ENCODE measurements at places on chromosomes 6 and 20.
A peak's percentile ranks its signal among the peaks of the same experiment; 100 is the strongest.

- no peak overlapping the region for H3K4me3 ChIP-seq
- no peak overlapping the region for H3K27ac ChIP-seq
- H3K27me3 ChIP-seq, result no peaks in the 10 kb centered on the region
- H3K4me1 ChIP-seq, result no peaks in the 10 kb centered on the region
Observed at GRCh38 chr6:89583559-89583958, 55.0 kb downstream of the LYRM2 start.

DNA sequence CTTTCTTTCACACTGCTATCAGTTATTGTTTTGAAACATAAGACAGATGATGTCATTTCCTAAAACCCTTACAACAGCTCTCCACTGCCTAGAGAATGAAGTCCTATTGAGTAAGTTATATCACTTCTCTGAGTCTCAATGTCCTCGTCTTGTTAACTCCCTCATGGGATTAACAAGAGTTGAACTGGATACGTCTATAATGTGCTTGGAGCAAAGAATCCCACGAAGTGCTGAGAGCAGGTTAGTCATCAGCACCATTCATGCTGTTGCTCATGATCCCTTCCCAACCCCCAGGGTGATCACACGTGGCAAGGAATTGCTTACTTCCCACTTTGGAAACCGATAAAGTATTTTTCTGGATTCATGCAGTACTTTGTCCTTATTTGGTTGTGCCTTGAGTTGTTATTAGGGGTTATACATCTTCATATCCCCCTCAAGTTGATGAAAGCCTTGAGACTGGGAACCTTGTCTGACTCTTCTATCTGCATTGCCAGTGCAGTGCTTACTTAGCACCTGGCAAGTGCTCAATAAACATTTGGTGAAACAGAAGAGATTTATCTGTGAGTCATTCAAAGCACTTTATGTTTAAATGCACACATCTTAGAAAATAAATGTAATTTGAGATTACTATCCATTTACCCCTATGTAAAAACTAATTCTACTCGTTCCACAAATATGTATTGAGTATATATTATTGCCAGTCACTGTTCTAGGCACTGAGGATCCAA, 487.5 kb downstream of the EPM2A start:
- no peak overlapping the region for H3K4me3 ChIP-seq
- H3K27me3 ChIP-seq, result no peaks in the 10 kb centered on the region
- no peak overlapping the region for H3K27ac ChIP-seq
- H3K4me1 ChIP-seq, result peaks cover 5% of the 10 kb centered on the region
- DNase-seq, result no peak

DNA sequence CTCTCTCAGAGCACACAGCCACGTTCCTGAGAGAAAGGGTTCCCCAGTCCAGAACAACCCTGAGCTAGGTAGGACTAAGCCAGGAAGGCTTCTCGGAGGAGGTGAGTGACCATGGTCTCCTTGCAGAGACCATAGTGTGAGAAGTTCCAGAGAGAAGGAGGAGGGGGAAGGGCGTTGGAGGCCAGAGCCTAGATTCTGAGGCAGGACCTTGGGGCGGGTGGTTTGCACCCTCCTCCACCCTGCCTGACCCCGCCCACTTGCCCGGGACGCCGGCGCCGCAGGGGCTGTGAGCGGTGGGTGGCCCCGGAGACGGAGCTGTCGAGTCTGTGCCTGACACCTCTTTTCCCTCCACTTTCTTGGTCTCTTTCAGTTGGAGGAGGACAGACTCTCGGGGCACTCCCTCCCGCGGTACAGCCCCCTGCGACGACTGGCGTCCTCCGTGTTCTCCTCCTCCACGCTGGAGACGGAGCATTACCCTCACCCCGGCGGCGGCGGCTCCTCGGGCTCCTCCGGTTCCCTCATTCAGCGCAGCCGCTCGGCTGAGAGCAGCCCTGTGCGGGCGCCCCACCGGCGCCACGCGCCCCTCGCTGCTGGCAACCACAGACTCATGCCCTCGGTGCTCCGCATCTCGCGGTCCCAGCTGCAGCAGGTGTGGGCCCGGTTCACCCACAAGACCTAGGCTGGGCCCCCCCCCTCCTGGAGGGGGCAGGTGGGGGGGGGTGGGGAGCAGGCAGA, 26.2 kb downstream of the TTBK1 start:
- no peaks in the 10 kb centered on the region for H3K27me3 ChIP-seq
- no peak overlapping the region for H3K4me3 ChIP-seq
- no peaks in the 10 kb centered on the region for H3K36me3 ChIP-seq

GRCh38 chr20:41272339-41272738, 45.2 kb downstream of the ZHX3 start:
- H3K36me3 ChIP-seq, result peaks cover 3% of the 10 kb centered on the region
- no peaks in the 10 kb centered on the region for H3K27me3 ChIP-seq
- no peak for DNase-seq
- no peak overlapping the region for H3K4me3 ChIP-seq
- H3K27ac ChIP-seq, result no peak overlapping the region

- no peak overlapping the region for H3K4me3 ChIP-seq
- no peaks in the 10 kb centered on the region for H3K27me3 ChIP-seq
- no peak for DNase-seq
- no peaks in the 10 kb centered on the region for H3K4me1 ChIP-seq
- no peak overlapping the region for H3K27ac ChIP-seq
Observed at GRCh38 chr6:160201061-160201460, 57.6 kb downstream of the SLC22A2 start.

- H3K36me3 ChIP-seq, result peaks cover 7% of the 10 kb centered on the region
- H3K4me1 ChIP-seq, result no peaks in the 10 kb centered on the region
- no peak for DNase-seq
- peak overlapping the region; percentile 94 for H3K4me3 ChIP-seq
Observed at GRCh38 chr20:18465536-18466200, 1.2 kb downstream of the DZANK1 start.

- H3K36me3 ChIP-seq, result no peaks in the 10 kb centered on the region
- no peak for DNase-seq
- no peak overlapping the region for H3K4me3 ChIP-seq
- no peaks in the 10 kb centered on the region for H3K27me3 ChIP-seq
- no peak overlapping the region for H3K27ac ChIP-seq
Observed at GRCh38 chr6:170505306-170505705, 47.8 kb downstream of the PSMB1 start.

DNA sequence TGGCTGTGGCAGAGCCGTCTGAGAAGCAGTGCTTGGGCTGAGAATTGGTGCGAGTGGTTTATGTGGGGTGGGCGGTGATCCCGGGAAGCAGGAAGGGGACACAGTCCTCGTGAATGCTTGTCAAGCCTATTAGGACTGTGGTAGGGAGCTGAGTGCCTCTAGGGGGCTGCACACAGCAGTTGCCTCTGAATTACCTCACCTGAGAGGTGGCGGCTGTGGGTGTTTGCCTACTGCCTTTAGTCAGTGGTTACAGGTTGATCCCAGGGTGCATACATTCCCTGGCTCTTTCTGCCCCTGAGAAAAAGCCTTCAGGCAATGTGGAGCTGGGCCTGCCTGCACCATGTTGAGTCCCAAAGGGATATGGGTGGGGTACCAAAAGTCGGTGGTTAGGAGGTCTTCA, 5.2 kb downstream of the AP5S1 start:
- H3K27ac ChIP-seq, result no peak overlapping the region
- peaks cover 6% of the 10 kb centered on the region for H3K4me1 ChIP-seq
- no peak for DNase-seq
- H3K4me3 ChIP-seq, result no peak overlapping the region
- H3K36me3 ChIP-seq, result peaks cover 14% of the 10 kb centered on the region
- no peaks in the 10 kb centered on the region for H3K27me3 ChIP-seq

- H3K4me1 ChIP-seq, result no peaks in the 10 kb centered on the region
- H3K4me3 ChIP-seq, result no peak overlapping the region
- no peaks in the 10 kb centered on the region for H3K36me3 ChIP-seq
- no peak for DNase-seq
Observed at GRCh38 chr6:71544028-71544427, 255.4 kb downstream of the OGFRL1 start.

DNA sequence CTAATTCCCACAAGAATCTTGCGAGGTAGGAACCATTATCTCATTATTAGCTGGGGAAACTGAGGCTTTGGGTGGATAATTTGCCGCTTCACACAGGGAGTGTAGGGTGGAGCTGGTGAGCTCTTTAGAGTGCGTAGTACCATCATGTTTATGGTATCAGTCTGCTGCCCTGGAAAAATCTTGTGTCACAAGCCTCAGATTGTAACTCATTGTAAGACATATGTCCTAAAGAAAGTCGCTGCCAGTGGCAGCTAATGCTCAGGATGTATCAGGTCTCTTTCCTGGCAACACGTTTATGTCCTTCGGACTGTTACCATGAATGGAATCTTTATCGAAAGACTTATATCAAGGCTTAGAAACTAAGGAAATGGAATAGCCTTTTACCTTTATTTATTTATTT, 1.9 kb downstream of the ZFAND3 start:
- no peak for DNase-seq
- peaks cover 27% of the 10 kb centered on the region for H3K4me1 ChIP-seq
- H3K27ac ChIP-seq, result no peak overlapping the region

DNA sequence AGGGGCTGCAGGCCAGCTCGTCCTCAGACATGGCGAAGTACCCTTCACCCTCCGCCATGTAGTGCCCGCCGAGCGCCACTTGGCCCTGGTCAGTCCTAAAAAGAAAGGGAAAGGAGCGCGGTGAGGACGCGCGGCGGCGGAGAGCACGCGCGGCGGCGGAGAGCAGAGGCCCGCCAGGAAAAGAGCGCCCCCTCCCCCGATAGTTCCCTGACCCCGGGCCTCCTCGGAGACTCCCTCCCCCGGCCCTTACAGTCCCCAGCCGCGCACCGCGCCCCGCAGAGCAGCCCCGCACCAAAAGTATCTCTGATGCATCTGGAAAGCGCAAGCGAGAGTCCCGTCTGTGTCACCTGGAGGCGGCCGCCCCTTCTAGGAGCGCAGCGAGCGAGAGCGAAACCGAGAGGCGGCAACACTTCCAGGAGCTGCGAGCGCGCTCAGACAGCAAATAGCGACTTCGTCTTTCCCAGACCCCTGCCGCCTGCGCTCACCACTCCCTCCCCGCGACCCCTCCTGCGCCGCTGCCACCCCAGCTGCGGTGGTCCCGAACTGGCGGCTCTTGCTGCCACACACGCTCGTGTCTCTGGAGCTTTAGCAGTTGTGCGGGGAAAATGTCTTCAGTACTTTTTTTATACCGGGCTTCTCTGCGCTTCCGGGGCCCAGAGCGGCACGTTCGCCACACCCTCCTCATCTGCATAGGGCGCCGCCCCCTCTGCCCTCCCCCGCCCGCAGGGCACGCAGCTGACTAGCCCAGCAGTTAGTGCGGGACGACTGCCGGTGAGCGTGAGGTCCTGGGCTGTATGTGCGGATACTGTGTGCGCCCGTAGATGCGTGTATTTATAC, at the start of gene TENT5A:
TSS of gene TENT5A (minus strand) at position 598 of the 837 bp plus-strand sequence. CDS start at position 58, 540 bp downstream.
- peak within 1 kb of the TSS; percentile 87 for H3K27ac ChIP-seq
- no peaks in the 10 kb centered on the region for H3K27me3 ChIP-seq
- H3K4me1 ChIP-seq, result no peaks in the 10 kb centered on the region

DNA sequence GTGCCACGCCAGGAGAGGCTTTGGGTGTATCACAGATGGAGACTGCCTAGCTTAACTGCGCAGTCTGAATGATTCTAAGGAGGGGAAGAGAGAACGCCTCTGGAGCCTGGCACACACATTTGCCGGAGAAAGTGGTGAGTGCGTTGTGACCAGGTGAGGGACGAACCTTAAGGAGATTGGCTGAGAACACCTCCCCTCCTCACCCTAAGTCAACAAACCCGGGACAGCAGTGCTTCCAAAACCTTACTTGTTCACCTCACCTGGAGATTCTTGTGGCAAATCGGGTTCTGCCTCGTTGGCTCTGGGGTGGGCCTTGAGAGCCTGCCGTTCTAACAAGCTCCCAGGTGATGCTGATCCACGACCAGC, 9.4 kb downstream of the SYNJ2 start:
- H3K4me1 ChIP-seq, result peaks cover 36% of the 10 kb centered on the region
- H3K27me3 ChIP-seq, result no peaks in the 10 kb centered on the region
- H3K27ac ChIP-seq, result no peak overlapping the region
- no peaks in the 10 kb centered on the region for H3K36me3 ChIP-seq
- H3K4me3 ChIP-seq, result no peak overlapping the region

DNA sequence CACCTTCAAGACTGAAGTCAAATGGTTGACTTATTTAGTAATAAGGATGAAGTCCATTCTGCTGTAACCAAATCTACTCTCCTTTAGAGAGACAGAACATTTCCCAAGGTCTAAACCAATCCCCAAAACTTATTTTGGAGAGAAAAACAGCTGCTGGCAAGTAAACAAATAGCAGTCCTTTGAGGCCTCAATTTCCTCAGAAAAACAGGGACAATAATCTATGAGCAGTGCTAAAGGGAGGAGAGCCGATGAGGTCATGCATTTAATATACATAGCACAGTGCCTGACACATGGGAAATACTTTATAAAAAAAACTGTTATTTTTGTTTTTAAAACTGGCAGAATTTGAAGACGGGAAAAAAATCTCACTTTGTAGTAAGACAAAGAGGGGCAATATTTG, 526.0 kb downstream of the EPM2A start:
- no peak overlapping the region for H3K27ac ChIP-seq
- DNase-seq, result no peak
- no peak overlapping the region for H3K4me3 ChIP-seq
- no peaks in the 10 kb centered on the region for H3K27me3 ChIP-seq
- no peaks in the 10 kb centered on the region for H3K36me3 ChIP-seq

GRCh38 chr6:169490830-169491229, 211.0 kb downstream of the WDR27 start:
- no peaks in the 10 kb centered on the region for H3K27me3 ChIP-seq
- no peaks in the 10 kb centered on the region for H3K4me1 ChIP-seq
- no peak for DNase-seq
- no peak overlapping the region for H3K4me3 ChIP-seq
- H3K36me3 ChIP-seq, result no peaks in the 10 kb centered on the region

DNA sequence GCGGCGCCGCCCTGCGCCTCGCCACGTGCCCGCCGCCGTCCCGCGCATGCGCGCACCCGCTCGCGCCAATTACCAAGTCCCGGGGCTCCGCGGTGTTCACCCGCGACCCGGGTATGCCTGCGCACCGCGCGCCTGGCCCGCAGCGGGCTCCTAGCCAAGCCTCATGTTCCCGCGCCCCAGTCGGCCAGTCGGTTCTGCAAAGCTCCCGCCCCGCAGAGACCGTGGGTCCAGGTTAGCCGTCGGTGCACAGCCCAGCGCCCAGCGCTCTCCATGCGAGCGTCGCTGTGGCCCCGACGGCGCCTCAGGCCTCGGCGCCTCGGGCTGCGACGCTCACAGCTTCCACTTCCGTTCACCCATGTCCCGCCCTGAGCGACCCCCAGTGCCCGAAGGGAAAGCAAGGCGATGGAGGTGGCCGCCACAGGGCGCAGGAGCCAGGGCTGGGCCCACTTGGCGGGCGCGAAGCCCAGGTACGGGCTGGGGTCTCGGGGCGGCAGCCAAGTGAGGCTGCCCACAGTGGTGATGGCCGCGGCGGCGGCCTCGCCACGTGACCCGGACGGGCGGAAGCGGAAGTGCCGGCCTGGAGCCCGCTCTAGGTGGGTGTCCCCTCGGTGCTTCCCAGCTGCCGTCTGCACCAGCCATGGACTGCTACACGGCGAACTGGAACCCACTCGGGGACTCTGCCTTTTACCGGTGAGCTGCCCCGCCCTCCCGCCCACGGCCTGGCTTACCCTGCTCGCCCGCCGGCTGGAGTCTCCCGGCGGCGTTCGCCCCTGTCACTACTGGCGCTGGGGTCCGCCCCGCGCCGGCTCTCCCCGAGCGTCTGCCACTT, at the start of the genes PCED1A and VPS16:
TSS of gene PCED1A (minus strand) at position 518 of the 829 bp plus-strand sequence. CDS start 743 bp downstream, outside the sequence.
TSS of gene VPS16 (plus strand) at position 608 of the 829 bp plus-strand sequence. CDS start at position 638, 30 bp downstream.
- peak; percentile 99 for DNase-seq
- H3K27ac ChIP-seq, result peak within 1 kb of the TSS; percentile 80
- H3K27me3 ChIP-seq, result no peaks in the 10 kb centered on the region
- peaks cover 9% of the 10 kb centered on the region for H3K4me1 ChIP-seq
- H3K4me3 ChIP-seq, result peak within 1 kb of the TSS; percentile 89
- peaks cover 20% of the 10 kb centered on the region for H3K36me3 ChIP-seq
